ENCODE measurements at places on chromosomes 2 and 18.

GRCh38 chr2:28689771-28690170 lies 61.9 kb upstream of the PPP1CB start:
- no peak for DNase-seq

GRCh38 chr2:182170341-182170740 lies 184.7 kb downstream of the PPP1R1C start:
- DNase-seq, result no peak

GRCh38 chr18:77068321-77069312 lies 64.0 kb downstream of the MBP start:
- DNase-seq, result no peak

DNA sequence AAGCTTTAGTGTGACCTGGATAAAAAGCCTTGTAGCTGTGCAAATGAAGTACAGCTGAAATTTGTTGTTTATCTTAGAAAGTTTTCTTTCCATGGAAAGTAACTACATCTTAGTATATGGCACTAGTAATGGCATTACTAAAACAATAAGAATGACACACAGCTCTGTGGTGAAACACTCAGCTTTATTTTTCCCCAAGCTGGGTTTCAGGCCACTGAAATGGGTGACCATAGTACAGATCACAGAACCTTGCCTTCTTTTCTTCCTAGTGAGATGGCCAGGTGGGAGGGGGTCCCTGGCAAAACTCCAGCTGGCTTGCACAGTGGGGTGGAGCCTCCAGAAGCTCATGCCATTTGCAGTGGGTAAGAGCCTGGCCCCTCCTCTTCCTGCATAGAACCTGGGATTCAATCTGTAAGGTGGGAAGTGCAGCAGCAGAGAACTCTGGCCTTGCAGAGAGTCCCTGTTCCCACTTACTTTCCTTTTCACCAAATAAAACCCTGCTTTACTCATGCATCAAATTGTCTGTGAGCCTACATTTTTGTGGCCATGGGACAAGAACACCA lies 17.6 kb upstream of the GRP start:
- no peak for DNase-seq

- DNase-seq, result no peak
Measured at GRCh38 chr2:179645047-179645446, 216.4 kb downstream of the ZNF385B start.

DNA sequence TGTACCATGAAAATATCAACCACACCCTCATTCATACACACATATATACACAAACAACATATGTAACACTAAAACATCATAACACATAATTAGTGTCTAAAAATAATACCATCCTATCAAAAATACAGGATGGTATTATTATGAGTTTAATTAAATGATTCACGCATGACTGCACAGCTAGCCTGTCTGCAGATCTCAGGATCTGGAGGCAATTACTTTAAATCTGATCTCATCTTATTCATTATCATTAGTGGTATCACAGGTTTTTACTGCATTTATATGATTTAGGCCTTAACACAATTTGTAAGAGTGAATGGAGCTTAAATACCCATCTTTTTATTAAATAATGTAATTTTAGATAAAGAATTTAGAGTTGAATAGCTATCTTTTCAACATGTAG lies 443.4 kb upstream of the LINC00305 start:
- DNase-seq, result no peak

DNA sequence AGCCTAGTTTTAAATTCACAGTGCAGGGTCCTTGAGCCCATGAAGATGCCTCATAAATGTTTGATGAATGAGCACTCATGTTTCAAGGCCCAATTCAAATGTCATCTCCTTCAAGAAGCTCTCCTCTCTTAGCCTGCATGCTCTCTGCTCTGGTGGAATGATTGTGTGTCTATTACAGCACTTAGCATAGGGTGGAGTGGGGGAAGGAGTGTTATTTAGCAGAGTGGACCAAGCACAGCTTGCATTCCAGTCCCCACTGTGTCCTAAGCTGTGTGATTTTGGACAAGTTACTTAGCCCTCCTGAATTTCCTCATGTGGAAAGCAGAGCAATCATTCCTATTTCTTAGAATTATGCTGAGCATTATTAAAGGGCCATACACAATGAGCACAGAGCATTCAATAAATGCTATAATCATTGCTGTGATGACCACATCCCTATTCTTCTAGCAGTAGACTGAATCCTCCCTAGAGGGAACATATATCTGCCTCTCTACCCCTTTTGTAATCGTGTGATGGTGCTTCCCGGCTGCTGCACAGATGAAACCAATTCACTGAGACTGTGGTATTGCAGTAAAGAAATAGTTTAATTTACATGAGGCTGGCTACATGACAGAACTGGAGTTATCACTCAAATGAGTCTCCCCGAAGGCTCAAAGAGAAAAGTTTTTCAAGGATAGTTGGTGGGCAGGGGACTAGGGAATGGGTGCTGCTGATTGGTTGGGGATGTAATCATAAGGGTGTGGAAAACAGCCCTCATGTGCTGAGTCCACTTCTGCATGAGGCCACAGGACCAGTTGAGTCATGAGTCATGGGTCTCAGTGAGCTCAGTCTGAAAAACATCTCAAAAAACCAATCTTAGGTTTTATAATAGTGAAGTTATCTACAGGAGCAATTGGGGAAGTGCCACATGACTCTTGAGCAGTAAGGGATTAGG lies 173.4 kb upstream of the NDUFV2 start:
- DNase-seq, result no peak

- no peak for DNase-seq
Measured at GRCh38 chr2:213022987-213023386, 128.4 kb downstream of the IKZF2 start.

GRCh38 chr2:222944552-222944951 lies 83.7 kb downstream of the ACSL3 start:
- no peak for DNase-seq

DNA sequence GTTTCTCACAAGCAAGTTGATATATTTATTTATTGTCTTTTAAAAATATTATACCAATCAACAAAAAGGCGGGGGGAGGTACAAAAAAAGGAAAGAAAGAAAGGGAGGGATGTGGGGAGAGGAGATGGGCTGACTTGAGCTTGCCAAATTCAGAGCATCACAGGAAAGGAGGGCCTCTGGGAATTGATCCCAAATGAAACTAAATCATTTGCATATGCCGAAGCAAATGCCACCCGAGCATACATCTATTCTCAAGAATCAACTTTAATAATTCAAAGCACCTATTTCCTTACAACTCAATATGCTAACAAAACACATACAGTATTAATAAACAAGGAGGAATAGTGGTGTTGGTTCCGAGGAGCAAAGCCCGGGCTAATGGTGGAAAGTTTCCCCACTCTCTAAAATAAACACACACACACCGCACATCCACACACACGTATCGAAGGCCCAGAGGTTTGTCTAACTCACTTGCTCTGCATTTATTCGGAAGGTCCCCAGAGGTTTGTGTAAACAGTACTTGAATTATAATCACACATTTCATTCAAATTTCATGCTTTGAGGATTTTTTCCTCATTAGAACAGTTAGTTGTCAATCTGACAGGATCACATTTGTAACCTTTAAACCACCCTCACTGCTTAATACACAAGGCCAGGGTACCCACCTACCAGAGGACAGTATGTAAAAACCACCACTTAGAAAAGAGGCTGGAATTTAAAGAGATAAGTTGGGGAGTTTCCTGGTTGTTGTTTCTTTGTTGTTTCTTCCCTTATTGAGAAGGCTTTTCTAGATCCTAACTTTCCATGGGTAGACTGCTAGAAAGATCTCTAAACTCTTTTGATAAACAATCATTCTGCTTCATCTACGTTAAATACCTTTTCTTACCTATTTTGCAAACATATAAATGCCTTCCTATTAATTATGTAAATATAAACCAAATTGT lies 264.7 kb downstream of the TCF4 start:
- no peak for DNase-seq

DNA sequence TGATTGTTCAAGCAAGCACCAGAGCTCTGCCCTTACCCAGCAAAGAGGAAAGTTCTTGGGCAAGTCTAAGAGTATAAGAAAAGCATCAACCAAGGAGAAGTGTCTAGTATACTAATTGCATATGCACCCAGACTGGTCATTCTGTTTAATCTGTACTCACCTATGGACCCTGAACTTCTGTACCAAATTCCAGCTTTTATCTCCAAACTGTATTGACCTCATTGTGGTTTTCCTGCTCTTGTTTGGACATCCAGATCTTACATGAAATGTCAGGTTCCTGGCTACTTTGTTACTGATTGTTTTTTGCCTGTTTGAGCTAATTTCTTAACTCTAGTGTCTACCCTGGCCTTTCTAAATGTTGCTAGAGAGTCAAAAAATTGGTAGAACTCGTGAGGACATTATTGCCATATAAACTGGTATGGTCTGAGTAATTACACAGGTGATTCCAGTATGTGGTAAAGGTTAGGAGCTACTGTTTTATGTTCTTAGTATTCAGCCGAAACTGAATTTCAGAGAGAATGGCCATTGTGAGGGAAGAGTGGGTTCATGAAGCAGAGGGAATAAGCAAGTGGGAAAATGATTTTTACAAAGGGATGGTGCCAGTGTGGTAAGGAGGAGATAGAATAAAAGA lies 146.3 kb downstream of the HNMT start:
- DNase-seq, result no peak

- DNase-seq, result no peak
Measured at GRCh38 chr2:12006850-12007249, 260.4 kb downstream of the LPIN1 start.

GRCh38 chr2:39124746-39125057 lies 3.9 kb upstream of the SOS1 start:
- DNase-seq, result no peak

GRCh38 chr2:133603109-133603508 lies 34.8 kb upstream of the NCKAP5 start:
- no peak for DNase-seq

- DNase-seq, result no peak
Measured at GRCh38 chr2:137769406-137769805, 194.9 kb upstream of the HNMT start.

DNA sequence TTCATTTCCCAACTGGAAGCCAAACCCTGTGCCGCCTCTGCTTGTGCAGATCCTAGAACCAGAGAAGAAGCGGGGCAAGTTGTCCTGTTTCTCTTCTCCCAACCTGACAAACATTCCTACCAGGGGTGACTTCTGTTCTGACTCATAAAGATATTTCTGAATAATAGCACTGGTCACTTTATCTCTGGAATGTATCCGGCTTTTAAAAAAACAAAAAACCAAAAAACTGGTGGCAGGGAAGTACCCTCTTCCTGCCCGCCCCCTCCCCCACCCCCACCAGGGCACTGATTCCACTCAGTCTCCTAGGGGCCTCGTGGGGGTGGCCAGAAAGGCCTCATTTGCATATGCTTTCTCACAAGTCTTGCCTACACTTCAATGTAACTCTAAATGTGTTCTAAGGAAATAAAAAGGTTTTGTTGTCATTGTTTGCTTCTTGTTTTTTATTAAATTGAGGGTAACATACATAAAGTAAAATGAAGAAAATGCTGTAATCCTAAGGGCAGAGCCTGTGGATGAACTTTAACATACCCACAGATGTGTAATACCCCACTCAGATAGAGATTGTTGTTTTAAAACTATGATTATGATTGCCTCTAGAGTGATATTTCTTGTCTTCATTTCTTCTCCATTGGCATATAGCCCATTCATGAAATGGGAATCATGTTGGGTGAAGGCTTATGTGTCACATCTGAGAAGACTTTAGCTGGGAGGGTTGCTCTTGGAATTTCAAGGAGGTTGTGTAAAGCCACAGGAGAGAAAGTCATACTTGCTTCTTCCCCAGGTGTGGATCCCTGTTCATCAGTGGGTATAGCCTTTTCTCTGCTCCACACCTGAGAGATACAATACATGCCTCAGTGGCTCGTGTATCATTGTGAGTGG lies 5.3 kb upstream of the FOSL2 start:
- no peak for DNase-seq

GRCh38 chr2:145692971-145693478 lies 1173.1 kb upstream of the ZEB2 start:
- DNase-seq, result peak; percentile 99

GRCh38 chr2:60303680-60304079 lies 249.8 kb downstream of the BCL11A start:
- DNase-seq, result no peak

DNA sequence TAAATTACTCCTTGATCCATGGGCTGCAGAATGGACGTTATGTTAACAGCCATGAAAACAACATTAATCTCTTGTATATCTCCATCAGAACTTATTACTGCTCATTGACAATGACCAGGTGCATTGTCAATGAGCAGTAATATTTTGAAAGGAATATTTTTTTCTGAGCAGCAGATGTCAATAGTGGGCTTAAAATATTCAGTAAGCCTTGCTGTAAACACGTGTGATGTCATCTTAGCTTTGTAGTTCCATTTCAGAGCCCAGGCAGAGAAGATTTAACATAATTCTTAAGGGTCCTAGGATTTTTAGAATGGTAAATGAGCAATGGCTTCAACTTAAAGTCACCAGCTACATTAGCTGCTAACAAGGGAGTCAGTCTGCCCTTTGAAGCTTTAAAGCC lies 26.6 kb downstream of the CFAP210 start:
- no peak for DNase-seq

DNA sequence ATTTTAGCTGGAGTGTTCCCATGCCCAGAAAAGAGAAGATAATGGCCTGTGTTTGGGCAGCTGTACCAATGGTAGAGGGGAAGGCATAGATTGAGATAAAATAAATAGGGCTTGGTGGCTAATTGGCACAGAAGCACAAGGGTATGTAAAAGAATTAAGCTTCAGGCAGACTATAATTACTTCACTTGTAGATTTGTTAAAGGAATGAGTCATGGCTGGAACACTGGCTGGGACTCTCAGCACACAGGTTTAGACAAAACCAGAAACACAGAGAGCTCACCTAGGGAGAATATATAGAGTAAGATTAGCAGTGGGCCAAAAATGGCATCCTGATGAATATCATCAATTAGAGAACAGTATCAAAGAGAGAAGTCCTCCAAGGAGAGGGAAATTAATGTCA lies 198.3 kb upstream of the FIGN start:
- DNase-seq, result no peak

DNA sequence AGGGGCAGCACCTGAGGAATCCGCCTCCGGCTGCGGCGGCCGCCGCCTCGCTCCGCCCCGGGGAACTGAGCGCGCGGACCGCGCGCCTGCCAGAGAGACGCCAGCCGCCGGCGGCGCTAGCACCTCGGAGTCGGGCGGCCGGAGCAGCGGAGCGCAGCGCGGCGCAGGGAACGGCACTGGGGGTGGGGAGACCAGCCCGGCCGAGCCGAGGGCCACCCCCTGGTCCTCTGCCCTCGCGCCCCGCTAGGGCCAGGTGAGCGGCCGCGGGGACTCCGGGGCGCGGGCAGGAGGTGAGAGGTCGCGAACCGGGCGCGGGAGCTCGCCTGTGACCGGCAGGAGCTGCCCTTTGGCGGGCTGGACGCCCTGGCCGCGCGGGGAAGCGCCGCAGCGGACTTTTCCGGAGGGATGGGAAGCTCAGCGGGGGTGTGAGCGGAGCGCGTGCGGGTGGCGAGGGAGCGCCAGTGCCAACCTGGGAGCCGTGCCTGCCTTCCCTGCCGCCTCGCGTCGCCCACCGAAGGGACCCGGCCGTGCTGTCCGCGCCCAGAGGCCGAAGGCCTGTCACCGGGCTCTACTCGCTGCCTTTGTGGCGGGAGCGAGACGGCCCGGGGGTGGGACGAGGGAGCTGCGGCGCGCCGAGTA lies at the start of gene GREB1L:
Gene GREB1L (plus strand): TSS at position 92 of the 639 bp plus-strand sequence. CDS start 141,287 bp downstream, outside the sequence.
- no peak for DNase-seq

GRCh38 chr2:198042189-198042588 lies 237.8 kb downstream of the PLCL1 start:
- DNase-seq, result no peak

GRCh38 chr2:160570376-160570775 lies 76.8 kb upstream of the RBMS1 start:
- DNase-seq, result no peak
